ENCODE measurements at places on chromosomes 13 and 19.

- DNase-seq = no peak
Observed at GRCh38 chr19:40547836-40548235, 28.8 kb upstream of the SHKBP1 start.

DNA sequence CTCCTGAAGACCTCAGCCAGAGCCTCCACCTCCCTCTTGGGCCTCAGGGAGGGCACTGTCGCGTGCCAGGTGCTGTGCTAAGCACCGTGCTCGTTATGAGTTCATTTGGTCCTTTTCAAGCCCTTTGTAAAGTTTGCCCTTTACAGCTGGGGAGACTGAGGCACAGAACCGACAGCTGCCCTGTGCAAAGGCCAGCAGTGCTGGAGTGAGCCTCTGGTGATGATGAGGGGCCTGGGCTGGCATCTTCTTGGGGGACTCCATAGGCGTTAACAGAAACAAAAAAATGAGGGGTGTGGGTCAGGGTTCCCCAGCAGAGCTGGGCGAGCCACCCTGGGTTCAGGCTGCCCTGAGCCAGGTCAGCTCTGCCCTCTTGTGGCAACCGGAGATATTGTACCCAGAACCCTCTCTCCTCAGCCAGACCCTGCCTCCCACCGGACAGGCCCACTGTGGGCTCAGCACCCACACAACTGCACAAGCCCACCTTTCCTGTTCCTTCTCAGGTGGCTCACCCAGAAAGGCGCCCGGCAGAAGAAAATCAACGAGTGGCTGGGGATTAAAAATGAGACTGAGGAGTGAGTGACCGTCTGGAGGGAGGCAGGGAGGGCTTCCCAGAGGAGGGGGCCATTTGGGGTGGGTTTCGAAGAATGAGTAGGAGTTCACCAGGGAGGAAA, 5.5 kb upstream of the IFI30 start:
- peak; percentile 80 for DNase-seq

GRCh38 chr19:28242317-28242927, 970.5 kb downstream of the UQCRFS1 start:
- DNase-seq = peak; percentile 51

- no peak for DNase-seq
Observed at GRCh38 chr19:53885036-53885435, 3.0 kb downstream of the PRKCG start.

DNA sequence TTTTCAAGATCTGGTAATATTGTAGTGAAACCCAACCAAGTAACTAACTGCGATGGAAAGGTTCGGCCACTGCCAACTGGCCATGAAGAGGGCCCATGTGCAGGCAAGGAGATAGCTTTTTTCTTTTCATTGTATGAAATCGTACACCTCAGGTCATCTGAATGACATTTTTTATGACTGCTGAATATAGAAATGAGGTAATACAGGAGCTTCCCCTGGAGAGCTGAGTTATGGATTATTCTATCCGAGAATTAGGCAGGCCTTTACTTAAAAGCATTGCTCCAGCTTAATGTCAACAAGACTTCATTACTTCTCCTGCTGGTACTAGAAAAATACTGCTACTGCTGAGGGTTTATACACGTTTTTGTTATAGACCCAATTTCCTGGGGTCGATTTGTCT, 1215.6 kb downstream of the EFNB2 start:
- DNase-seq = no peak

All from erythroblast (primary cell).